Mucosa of gallbladder (tissue), 1 donor: ENCODE measurements at places on chromosomes 1 and 21. TPM values are rescaled to one million over a fixed set of nuclear protein-coding genes. Genes with fewer than 3 reads are reported as not detected.

Gene TMIGD3
- total RNA-seq: 8.4 TPM

Gene MIGA1
- 22.4 TPM for total RNA-seq

- DNase-seq: no peak
Measured at GRCh38 chr1:66626261-66626660, 92.3 kb downstream of the SGIP1 start.

GRCh38 chr1:26353210-26353859, 595 bp downstream of the CRYBG2 start:
- no peak for DNase-seq

DNA sequence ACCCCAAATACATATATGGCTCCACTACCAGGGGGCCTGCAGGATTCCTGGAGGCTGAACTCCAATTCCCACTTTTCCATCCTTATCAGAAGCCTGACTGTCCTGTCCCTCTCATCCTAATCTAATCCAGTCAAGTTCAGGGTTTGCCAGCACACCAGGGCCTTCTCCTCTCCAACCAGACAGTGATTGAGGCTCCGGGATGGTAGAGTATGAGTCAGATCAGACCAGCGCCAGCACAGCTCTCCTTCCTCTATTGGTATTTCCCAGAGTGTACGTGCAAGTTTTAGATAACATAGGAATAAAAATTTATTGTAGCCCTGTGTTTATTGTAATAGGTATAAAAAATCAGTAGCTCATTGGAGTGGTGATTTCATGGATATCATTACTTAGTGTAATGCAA, 24.5 kb upstream of the RCSD1 start:
- no peak for DNase-seq

- no peak for DNase-seq
Measured at GRCh38 chr1:238492271-238492670, 601.5 kb upstream of the ZP4 start.
